ENCODE measurements at places on chromosomes 1 and 21.

GRCh38 chr1:84367219-84367618, 31.1 kb upstream of the DNASE2B start:
- no peak for DNase-seq

GRCh38 chr1:109151146-109151990, 37.5 kb downstream of the ELAPOR1 start:
- no peak for DNase-seq

DNA sequence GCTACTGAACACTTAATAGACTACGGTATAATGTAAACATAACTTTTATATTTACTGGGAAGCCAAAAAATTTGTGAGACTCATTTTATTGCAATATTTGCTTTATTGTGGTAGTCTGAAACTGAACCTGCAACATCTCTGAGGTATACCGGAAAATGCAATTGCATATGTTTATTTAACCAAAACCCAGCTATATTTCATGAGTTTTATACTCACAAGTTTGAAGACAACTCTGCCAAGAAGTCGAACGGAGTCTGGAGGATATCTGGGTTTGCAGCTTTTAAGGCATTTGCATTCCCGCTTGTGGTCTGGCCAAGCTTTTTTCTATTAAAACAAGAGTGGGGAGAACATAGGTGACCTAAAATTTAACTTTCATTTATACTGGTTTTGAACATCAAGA, 171.9 kb downstream of the SMYD3 start:
- DNase-seq = no peak

- DNase-seq = peak; percentile 66
Measured at GRCh38 chr1:84505493-84506001, 639 bp upstream of the SPATA1 start.

Data from cortex of kidney (tissue), 1 donor.